Skeletal muscle tissue (tissue), 5 donors: ENCODE measurements at places on chromosomes 2 and 18. TPM values are rescaled to one million over a fixed set of nuclear protein-coding genes. Genes with fewer than 3 reads are reported as not detected.

ARL6IP6 gene
- total RNA-seq, result 26.1 TPM

M1AP gene
- total RNA-seq, result not detected

CELF4 gene
- total RNA-seq, result not detected

ZAP70 gene
- 3.1 TPM for total RNA-seq

LRPPRC gene
- total RNA-seq, result 77.8 TPM

FKBP1B gene
- total RNA-seq, result 1.6 TPM

CTAGE1 gene
- not detected for total RNA-seq

MREG gene
- 0.52 TPM for total RNA-seq

FEV gene
- not detected for total RNA-seq

ADD2 gene
- total RNA-seq, result 2.6 TPM

DSG2 gene
- 2.6 TPM for total RNA-seq

SKOR2 gene
- total RNA-seq, result not detected

NCKAP5 gene
- 5.7 TPM for total RNA-seq

SGO2 gene
- 1.0 TPM for total RNA-seq

SNORC gene
- total RNA-seq, result under 0.01 TPM
